Substantia nigra (tissue), 51 donors: ENCODE measurements at places on chromosomes 6 and 20.

GRCh38 chr6:12049165-12049564, 37.1 kb downstream of the HIVEP1 start:
- DNase-seq: no peak

GRCh38 chr6:169268276-169268675, 14.6 kb upstream of the THBS2 start:
- DNase-seq: no peak

- no peak for DNase-seq
Observed at GRCh38 chr6:112839525-112839961, 492.4 kb downstream of the RFPL4B start.

- no peak for DNase-seq
Observed at GRCh38 chr6:112743323-112743722, 396.2 kb downstream of the RFPL4B start.

GRCh38 chr6:20483887-20484497, 50.3 kb upstream of the CDKAL1 start:
- no peak for DNase-seq

- no peak for DNase-seq
Observed at GRCh38 chr6:40923326-40923725, 115.7 kb downstream of the UNC5CL start.

DNA sequence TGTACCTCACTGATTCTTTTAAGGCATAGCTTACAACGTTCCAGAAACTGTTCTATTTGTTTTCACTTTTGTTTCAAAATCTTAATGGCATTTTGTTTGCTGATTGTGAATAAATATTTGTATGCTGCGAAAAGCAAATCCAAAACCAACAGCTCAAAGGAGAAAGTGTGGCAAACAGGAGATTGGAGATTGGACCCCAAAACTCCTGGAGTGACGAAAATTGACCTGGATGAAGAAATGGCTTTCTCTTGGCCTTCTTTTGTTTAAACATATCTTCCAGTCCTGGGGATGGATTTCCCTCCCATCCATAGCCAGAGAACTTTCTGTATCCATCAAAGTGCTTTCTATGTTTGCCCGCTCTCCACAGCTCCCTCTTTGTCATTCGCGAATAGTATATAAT, 2.8 kb upstream of the CTCFL start:
- no peak for DNase-seq

DNA sequence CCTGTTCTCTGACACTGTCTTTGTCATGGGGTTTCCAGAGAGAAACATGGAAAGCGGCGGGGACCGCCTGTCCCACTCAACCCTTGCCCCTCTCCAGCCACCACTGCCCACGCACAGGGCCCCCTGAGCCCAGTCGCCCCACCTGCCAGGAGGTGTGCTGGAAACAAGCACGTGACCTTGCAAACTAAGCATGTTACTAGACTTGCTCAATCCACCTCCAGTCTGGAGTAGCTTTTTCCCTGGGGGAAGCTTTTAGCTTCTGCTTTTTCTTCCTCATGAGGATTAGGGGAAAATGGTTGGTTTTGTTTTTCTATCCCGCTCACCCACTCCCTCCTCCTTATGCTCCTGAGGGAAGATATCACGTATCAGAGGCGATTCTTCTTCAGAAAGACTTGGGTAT, 105.7 kb downstream of the PLEKHG1 start:
- DNase-seq: no peak

GRCh38 chr6:7821426-7821825, 89.2 kb downstream of the TXNDC5 start:
- DNase-seq: no peak

GRCh38 chr20:6632187-6632586, 135.3 kb upstream of the BMP2 start:
- DNase-seq: no peak

DNA sequence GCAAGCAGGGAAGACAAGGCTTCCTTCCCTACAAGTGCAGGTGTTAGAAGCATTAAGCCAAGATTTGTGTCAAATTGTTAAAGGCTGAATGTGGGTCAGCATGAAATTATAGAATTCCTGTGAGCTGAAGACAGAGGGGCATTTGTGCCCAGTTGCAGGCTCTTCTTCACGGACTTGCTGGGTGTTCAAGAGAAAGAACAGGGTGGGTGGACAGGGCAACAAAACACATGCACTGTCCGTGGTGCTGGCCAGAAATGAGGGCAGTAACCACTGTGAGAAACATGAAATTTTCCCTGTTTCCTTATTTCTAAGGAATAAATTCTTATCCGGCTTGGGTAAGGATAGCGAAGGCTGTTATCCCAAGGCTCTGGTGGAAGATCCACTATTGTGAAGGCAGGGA, 579.5 kb upstream of the HTR1E start:
- no peak for DNase-seq

- DNase-seq: no peak
Observed at GRCh38 chr6:154994836-154995253, 270 bp upstream of the TIAM2 start.

- DNase-seq: no peak
Observed at GRCh38 chr20:53149890-53150205, 177.7 kb downstream of the TSHZ2 start.

- no peak for DNase-seq
Observed at GRCh38 chr6:119333707-119334295, 15.8 kb downstream of the MAN1A1 start.

GRCh38 chr20:33474097-33474873, 15.6 kb upstream of the CBFA2T2 start:
- no peak for DNase-seq

DNA sequence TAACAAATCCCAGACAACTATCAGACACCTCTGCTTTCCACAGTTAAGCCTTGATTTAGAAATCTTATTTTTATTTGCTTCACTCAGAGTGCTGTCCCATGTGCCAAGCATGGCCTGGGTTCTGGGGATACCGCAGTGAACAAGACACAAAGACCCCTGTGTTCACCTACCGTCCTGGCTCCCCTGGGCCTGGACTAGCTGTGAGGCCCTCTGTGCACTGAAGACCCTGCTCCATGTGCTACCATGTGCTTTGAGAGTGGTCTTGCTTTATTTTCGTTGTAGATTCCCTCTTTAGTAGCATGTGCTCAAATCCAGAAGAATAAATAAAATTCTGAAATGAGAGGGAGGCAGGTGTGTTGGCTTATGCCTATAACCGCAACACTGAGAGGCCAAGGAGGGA, 22.5 kb downstream of the SUMO4 start:
- no peak for DNase-seq

GRCh38 chr6:44247338-44248302, 719 bp downstream of the HSP90AB1 start:
- peak; percentile 75 for DNase-seq

DNA sequence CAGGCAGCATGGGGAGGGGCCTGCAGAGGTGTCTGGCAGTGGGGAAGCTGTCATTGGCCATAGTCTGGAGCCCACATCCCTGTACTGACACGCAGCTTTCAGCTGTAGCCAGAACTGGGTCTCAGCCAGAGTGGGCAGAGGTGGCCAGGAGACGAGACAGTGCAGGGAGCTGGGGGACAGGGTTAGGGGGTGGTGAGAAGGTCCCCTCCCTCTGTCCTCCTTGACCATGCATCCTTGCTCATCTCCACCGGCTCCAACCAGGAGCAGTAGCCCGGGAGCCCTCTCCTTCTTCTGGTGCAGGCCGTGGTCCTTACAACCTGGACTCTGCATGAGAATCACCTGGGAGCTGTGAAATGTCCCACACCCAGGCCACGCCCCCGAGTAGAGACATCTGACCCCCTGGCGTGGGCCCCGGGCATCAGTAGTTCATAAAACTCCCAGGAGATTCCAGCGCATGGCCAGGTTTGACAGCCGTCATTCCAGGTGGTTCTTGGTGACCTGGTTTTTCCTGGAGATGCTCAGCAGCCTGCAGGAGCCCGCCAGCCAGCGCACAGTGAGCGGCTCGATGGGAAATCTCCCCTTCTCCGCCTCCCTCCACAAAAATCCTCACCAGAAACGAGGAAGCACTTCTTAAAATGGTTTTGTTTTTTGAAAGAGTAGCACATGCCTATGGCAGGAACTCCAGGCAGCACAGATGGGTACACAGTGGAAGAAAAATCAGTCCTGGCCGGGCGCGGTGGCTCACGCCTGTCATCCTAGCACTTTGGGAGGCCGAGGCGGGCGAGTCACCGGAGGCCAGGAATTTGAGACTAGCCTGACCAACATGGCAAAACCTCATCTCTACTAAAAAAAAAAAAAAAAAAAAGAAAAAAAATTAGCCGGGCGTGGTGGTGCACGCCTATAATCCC, 56.2 kb downstream of the ADNP start:
- no peak for DNase-seq

DNA sequence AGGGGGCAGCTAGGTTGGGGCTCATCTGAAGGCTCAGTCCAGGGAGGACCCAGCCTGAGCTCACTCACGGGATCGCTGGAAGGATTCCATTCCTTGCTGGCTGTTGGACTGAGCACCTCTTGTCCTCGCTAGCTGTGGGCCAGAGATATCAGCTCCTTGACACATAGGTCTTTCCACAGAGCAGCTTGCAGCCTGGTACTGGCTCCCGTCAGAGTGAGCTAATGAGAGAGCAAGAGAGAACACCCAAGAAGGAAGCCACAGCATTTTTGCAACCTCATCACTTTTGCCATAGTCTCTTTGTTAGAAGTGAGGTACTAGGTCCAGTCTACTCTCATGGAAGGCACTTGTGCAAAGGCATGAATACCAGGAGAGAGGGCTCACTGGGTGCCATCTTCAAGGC, 179.9 kb downstream of the CDC5L start:
- DNase-seq: peak; percentile 13

DNA sequence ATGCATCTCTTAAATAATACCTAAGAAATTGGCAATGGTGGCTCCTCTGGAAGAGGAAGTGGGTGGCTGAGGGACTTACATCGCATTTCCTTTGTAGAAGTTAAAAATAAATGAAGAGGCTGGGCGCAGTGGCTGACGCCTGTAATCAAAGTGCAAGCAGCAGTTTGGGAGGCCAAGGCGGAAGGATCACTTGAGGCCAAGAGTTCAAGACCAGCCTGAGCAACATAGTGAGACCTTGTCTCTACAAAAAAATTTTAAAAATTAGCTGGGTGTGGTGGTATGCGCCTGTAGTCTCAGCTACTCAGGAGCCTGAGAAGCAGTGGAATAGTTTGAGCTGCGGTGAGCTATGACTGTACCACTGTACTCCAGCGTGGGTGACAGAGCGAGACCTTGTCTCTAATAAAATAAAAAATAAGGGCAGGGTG, 12.2 kb upstream of the NCOA3 start:
- no peak for DNase-seq
